Ecto neural progenitor cell (in vitro differentiated cells): ENCODE measurements at places on chromosomes 1 and 21.
A peak's percentile ranks its signal among the peaks of the same experiment; 100 is the strongest.

DNA sequence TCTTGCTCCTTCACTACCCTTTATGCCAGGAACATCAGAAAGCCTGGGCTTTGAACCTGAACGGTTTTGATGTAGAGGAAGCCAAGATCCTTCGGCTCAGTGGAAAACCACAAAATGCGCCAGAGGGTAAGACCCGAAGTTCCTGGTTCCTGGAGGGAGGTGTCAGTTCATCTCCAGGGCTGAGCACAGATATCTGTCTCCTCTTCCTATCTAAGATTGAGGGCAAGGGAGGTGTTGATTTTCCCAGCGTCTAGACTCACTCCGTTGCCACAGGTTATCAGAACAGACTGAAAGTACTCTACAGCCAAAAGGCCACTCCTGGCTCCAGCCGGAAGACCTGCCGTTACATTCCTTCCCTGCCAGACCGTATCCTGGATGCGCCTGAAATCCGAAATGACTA, 915 bp downstream of the CDC20 start:
- DNase-seq = no peak

GRCh38 chr1:157431751-157432150, 120.6 kb downstream of the FCRL5 start:
- no peak for DNase-seq

GRCh38 chr1:238023137-238023536, 132.4 kb upstream of the ZP4 start:
- no peak for DNase-seq

DNA sequence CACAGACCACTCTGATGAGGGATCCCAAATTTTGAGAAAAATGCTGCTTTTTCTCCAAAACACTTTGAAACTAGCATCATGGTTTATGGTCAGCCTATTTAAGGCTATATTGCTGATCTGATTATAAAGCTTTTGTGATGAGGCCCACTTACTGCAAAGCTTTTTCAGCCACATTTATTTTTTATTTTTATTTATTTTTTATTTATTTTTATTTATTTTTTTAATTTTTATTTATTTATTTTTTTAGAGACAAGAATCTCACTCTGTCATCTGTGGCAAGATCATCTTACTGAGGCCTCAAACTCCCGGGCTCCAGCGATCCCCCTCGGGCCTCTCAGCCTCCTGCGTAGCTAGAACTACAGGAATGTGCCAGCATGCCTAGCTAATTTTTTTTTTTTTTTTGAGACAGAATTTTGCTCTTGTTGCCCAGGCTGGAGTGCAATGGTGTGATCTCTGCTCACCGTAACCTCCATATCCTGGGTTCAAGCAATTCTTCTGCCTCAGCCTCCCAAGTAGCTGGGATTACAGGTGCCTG, 5.2 kb upstream of the BCAS2 start:
- DNase-seq = no peak

DNA sequence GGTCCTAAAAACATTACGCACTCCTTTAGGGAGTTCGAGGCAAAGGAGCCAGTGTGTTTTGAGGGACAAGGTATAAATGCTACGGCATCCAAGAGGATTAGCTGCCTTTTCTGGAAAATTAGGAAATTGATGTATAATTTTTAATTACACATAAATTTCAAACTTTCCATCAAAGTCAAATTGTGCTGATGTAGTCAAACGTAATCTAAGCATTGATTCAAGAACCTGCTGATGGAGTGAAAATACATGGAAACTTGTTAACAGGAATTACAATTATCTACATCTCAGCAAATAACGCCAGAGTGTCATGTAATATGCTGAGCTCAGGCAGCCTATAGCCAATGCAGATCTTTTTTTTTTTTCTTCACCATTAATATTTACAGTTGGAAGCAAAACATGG, 194.5 kb downstream of the CRB1 start:
- DNase-seq = no peak

GRCh38 chr1:82486969-82487368, 686.2 kb downstream of the ADGRL2 start:
- DNase-seq = no peak

- no peak for DNase-seq
These were observed 47.2 kb upstream of the SYNC start for GRCh38 chr1:32749771-32750170.

- DNase-seq = no peak
These were observed 24.1 kb upstream of the RNF19B start for GRCh38 chr1:32988665-32989064.

DNA sequence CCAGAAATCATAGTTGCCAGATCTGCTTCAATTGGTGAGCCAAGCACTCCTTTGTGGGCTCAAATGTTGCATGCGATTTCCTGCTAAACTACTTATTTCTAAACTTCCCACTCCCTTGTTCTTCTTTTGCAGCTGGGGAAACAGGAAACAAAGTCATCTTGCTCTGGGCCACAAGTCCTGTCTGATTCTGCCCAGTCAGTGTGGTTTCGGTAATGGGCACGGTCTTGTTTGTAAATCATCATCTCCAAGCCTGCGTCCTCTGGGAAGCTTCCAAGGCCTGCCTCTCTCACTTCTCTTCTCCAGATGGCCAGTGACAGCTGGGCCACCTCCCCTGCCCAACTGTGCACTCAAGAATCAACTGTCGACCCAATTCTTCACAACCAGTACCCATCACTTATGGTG, 4.4 kb downstream of the S100A8 start:
- DNase-seq = peak; percentile 14

DNA sequence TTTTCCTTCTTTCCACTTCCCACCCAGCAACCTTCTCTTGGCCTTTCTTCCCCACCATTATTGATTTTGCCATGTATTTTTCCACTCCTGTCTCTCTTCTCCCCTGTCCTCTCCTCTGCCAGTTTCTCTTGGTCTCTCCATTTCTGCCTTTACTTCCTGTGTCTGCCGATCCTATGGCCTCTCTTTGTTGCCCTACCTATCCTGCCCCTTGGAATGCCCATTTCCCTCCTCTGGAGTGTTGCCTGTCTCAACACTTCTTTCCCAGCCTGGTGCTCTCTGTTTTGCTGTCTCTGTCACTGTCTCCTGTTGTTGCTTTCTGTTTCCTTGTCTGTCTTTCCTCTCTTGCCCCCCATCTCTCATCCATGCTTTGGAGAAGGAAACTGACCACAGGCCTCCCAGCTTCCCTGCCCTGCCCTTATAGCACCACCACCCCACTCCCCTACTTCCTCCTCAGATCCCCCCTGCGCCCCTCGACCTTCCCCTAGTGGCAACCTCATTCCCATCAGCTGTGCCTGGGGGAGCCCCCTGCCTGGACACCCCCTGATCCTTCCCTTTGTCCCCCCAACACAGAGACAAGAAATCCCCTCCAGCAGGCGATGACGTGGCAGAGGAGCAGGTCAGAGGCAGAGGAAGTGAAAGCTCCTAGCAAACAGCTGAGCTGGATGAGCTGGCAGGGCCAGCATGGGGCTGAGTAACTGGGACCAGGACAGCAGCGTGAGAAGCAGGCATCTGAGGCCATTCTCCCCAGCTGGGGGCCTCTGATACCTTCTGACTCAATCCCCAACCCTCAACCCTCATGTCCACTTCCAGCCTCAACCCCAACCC, 6.6 kb upstream of the ETV3L start:
- peak; percentile 44 for DNase-seq

DNA sequence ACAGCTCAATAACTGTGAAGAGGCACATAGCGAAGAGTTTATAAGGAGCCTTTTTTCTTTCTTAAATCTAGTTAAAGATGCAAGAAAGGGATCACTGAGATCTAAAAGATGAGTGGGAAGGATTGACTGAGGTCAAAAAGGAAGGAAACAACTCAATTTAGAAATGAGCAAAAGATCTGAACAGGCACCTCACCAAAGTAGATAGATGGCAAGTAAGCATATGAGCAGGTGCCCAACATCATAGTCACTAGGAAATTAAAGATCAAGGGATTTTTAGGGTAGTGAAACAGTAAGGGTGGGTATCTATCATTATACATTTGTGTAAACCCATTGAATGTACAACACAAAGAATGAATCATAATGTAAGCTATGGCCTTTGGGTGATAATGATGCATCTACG, 44.6 kb upstream of the CSF1 start:
- DNase-seq = no peak

GRCh38 chr1:86926883-86927282, 12.4 kb downstream of the HS2ST1 start:
- no peak for DNase-seq

DNA sequence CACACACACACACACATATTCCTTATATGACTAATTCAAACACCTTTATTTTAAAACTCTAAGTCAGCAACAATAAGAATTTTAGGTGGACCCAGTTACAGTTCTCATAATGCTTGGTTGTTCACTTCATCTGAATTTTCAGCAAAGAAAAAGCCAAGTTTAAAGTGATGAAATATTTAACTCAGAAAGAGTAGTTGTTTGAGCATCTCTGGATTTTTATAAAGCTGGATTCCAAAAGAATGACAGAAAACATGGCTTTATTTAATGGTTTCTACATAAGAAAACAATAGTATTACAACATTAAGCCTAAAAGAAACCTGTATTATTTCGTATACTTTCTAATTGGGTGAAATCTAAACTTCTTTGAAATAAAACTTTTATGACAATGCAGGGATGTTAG, 54.2 kb upstream of the ADAMTS5 start:
- no peak for DNase-seq

DNA sequence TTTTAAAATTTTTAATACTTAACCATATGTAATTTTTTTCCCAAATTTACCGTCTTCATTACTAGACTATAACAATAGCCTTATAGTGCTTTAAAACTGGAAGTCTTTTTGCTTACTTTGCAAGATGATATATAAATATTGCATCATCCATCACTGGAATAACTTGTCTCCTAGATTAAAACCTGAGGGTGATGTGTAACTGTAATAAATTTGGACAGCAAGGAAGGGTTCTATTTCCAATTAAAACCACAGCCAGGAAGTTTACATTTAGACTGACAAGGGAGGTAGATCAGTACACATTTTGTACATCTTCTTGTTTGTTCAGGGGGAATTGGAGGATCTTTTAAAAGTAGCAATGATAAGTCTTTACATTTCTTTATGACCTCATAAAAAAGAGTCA, 21.9 kb downstream of the NTNG1 start:
- no peak for DNase-seq

GRCh38 chr1:152533327-152533938, 19.2 kb downstream of the CRCT1 start:
- no peak for DNase-seq

DNA sequence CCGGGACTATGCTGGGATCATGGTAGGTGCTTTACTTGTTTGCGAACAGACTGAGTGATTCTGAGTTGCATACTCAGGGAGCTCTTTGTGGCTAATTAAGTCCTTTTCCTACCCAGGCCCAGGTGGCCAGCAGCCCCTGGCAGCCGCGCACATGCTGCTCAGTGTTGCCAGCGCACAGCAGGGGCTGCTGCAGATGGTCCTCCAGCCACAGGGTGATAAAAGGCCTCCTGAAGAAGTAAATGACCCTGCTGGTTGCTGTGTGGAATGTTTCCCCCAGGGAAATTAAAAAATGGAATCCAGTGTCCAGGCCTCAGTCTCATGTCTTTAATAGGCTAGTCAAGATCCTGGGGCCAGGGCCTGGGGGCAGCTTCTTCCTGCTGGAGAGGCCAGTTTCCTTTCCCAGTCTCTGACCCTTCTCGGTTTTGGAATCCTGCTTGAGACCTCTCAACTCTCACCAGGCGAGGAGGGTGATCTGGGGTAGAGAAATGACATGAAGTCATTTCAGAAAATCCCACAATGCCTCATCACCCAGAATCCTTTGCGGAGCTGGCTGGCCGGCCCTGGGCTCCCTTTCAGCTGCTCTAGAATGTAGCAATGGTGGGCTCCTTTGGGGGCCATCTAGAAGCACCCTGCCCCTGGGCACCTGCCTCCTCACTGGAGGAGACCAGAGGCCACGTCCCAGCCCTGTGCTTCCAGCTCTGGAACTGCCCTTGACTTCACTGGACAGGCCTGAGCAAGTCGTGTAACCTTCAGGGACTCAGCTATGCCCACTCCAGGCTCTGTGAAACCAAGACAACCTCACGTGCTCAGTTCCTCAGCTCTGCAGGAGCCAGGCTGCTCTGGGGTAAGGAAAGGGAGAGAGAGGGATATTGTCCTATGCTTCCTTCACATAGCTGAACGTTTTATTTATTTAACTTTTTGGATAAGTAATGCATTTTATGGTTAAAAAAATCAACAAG, 131.4 kb downstream of the MRPS6 start:
- peak; percentile 58 for DNase-seq

DNA sequence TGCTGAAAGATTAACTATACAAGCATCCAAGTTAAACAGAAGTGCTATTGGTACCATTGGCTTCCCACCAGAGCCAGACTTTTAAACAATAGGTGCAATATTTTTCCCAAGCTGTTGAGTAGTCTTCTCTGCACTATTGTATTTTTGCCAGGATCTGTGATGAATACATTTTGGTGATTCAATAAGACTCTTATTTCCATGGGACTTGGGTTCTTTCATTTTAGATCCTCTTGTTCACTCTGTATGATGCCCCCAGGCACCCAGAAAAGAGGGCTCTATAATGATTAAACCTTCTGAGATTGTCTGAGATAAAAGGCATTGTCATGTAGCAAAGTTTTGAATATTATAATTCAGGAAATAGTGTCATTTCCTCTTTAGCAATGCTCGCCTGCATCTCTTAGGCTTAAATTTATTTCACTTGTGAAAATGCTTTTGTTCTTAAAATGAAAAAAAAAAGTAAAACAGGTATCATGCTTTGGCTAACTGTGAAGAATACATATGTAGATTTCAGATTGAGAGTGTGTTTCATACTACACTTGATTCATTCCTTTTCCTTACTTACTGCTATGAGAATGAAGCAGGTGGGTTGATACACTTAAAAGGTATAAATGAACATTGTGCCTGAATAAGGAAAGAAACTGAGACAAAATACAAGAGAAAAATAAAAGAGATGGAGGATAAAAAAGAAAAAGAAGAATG, 275.0 kb downstream of the HMCN1 start:
- DNase-seq = no peak

DNA sequence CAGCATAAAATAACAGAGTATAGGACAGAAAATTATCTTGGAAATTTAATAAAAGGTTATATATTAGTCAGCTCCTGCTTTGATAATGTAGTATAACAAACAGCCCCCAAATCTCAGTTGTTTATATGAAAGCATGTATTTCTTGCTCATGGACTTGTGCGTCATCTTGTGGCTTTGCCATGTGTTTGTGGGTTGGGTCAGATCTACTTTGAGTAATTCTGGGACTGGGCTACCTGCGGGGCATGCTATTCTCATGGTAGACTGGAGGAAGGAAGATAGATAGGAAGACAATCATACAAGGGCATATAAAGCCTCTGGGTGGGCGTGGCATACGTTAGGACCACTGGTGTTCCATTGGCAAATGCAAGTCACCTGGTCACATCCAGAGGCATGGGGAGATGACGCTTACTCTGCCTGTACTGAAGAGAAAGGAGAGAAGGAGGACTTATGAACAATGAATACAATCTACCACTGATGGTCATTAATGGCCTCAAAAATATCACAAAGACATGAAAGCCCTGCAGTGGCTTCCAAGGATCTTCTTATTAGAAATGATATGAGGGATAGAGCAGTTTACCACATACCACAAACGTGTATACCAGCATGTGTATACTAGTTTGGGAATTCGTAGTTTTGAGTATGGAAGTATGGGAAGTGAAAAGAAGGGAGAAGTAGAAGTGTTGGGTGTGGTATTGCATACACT, 267.0 kb downstream of the DISC1 start:
- DNase-seq = no peak

GRCh38 chr1:21625390-21626190, 43.6 kb downstream of the RAP1GAP start:
- DNase-seq = no peak

GRCh38 chr1:48006264-48006663, 9.1 kb upstream of the TRABD2B start:
- no peak for DNase-seq
